ENCODE measurements at places on chromosomes 13 and 19.
A peak's percentile ranks its signal among the peaks of the same experiment; 100 is the strongest.

DNA sequence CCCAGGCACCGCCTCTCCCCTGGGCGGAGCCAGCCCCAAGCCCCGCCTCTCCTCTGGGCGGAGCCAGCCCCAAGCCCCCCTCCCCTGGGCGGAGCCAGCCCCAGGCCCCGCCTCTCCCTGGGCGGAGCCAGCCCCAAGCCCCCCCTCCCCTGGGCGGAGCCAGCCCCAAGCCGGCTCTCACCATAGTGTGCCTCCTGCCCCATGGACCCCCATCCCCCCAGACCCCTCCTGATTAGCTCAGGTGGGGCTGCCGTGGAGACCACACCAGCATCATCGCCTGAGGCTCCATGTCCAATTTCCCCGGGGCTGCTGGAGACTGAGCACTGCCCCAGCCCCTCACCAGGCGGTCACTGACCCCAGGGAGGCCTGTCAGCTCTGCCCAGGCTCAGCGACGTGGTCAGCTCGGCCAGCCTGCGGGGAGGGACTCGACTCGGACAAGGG is 4.2 kb upstream of the MADCAM1 start:
- peak; percentile 58 for DNase-seq

- no peak for DNase-seq
Measured at GRCh38 chr13:94557684-94558235, 38.2 kb downstream of the TGDS start.

- DNase-seq = no peak
Measured at GRCh38 chr13:29379281-29379680, 216.2 kb downstream of the SLC7A1 start.

DNA sequence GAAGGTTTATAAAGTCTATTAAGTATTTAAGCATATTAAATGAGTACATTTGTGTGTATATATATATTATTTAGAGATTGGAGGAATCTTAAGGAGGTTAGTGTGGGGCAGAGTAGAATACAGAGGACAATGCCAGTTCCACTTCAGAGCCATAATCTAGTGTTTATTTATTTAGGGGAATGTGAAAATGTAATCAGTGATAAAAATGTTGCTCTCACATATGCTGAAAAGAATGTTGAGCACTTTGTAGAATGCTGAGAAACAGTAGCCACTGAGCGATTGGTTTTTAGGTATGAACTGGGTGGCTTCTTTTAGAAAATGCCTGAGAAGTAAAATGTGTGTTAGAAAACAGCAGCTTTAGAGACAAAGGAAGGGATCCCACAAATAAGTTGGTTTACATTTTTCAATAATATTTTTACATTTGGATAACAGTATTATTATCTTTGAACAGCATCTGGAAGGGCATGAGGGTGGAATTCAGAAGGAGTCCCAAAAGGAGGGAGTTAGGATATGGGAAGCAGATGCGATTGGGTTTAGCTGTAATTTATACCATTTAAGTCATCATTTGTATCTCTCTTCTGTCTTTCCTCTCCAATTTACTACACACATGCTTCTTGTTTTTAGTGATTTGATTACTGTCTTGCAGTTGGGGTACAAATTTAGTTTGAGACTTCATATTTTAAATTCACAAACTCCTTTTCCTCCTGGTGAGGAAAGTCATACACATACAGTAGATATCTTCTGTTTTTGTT is 68.6 kb downstream of the NDFIP2 start:
- no peak for DNase-seq

All from T follicular helper cell (primary cell).